ENCODE measurements at places on chromosomes 2 and 18.

- no peak for DNase-seq
Observed at GRCh38 chr2:172702451-172702850, 33.2 kb upstream of the RAPGEF4 start.

- DNase-seq = no peak
Observed at GRCh38 chr2:129728035-129728972, 251.2 kb upstream of the RAB6C start.

GRCh38 chr18:9613550-9614400, 584 bp downstream of the PPP4R1 start:
- no peak for DNase-seq

DNA sequence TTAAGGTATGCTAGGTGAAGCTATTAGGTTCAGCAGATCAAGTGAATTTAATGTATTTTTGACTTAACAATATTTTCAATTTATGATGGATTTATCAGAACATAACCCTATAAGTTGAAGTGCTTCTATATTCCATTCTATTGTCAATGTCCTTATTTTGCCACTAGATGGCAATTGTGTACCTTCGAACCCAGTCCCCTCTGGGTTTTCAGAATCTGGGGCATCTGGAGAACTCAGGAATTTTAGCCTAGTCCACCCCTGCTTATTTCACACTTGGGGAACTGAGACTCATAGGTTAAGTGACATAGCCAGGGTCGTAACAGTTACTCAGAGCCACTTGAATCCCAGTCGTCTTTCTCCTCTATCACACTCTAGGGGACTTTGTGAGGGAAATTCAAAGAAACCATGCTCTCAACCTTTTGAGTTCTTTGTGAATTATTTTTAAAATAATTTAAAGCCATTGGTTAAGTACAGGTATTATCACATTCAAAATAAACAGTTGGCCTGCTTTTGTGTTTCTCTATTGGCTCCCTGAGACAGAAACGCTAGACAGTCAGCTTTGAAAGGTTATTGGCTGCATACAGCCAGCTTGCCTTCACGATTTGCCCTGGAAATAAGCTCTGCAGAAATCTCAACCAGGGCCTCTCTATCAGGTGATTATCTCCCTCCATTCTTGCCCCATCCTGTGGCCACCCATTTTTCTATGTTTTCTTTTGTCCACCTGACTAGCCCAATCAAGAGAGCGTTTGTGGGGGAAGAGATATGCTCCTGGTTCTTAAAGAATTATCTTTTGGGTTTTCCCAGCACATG, 145.0 kb downstream of the TTC27 start:
- DNase-seq = no peak

- DNase-seq = no peak
Observed at GRCh38 chr2:97970293-97971060, 25.3 kb downstream of the TMEM131 start.

GRCh38 chr18:38262661-38263060, 697.1 kb upstream of the CELF4 start:
- no peak for DNase-seq

GRCh38 chr18:51193621-51194287, 3.7 kb downstream of the MEX3C start:
- no peak for DNase-seq

DNA sequence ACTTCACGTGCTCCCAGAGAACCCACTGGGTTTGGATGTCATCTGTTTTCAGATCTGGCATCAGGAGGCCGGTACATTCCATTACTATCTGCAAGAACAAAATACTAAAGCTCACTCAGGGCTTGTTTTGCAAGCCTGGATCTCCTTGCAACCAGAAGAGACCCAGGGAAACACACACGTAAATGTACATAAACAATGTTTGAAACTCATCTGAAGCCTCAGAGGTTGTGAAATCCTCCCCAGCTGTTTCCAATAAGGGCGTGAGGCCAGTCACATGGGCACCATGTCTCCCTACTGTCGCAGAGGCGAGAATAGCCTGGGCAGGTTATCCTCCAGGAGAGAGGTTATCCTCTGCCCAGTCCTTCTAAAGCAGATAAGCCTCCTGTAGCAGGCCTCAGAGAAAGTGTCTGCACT, 186.9 kb downstream of the GFPT1 start:
- DNase-seq = no peak

- DNase-seq = no peak
Observed at GRCh38 chr2:221143231-221143630, 428.9 kb downstream of the EPHA4 start.
